NCI-H1694 treated with DMSO at 0.1 percent for 48 hours (cell line): ENCODE measurements at places on chromosomes 11 and 22.

- no peak for DNase-seq
These were observed 40.6 kb downstream of the PPP2R1B start for GRCh38 chr11:111725621-111726020.

- DNase-seq, result peak; percentile 70
These were observed 110.3 kb upstream of the PITPNB start for GRCh38 chr22:28029201-28029948.

DNA sequence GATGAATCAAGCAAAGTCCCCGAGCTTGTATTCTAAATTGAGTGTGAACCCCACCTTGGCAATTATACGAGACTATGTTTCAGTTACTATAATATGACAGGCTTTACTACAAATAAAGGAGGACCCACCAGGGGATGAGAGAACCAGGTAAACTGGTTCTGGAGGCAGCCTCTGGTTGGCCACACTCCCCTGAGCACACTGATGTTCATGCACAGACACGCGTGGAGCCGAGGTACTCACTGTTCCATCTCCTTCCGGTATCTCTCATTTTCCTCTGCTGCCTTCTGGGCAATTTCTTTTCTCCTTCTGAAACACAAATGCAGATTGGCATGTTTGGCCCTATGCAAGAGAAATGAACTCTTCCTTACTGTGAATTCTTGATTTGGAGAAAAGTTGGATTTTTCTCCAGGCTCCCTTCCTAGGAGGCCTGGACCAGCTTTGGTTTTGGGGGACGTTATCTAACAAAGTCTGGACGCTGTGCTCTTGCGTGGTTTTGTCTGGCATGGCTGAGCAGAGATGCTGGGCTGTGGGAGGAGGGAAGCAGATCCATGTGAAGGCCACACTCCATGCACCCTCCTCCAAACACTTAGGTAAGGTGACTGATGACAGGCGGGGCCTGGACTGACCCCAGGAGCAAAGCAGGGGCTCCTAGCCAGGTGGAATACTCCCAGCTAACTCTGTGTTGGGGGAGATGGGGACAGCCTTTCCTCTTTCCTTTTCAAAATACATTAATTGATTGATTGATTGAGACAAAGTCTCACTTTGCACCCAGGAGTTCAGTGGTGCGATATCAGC lies 22.9 kb downstream of the USH1C start:
- no peak for DNase-seq

- no peak for DNase-seq
These were observed 195.0 kb downstream of the KIF18A start for GRCh38 chr11:27912916-27913315.

DNA sequence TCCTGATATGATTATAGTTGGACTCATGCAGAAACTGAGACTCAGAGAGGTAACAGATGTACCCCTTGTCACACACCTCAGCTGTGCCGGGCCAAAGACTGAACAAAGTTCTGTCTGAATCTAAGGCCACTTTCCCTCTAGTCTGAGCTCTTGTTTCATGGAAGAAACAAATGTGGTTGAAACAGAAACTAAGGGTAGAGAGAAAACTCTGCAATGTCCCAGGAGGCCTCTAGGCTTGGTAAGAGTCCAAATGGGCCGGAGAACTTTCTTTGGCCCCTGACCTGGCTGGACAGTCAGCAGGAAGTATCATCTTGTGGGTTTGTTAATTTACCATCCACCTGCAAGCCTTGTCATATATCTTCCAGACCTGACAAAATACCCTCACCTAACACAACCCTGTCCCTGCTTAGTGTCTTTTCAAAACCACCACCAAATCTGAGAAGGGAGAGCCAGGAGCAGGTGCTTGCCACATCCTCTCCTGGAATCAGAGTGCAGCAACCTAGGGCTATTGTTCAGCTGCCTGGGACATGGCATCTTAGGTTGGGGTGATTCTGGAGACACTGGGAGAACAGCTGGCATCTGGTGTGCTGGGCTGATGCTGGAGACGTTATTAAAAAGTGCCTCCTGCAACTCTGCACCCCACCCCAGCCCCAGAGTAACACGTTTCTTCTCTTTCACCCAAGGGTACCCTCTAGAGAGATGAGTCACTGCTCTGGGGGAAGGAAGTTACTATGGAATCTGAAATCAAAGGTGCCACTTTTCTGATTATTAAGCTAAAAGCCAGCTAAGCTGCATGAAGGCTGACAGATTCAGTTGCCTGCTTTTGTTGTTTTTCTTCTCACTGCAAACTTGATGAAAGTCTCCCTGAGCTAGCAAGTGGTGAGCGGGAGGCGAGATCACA lies 126.3 kb upstream of the TIMP3 start:
- DNase-seq, result no peak
